Esophagus squamous epithelium (tissue), 5 donors: ENCODE measurements at places on chromosomes 11 and 22.

DNA sequence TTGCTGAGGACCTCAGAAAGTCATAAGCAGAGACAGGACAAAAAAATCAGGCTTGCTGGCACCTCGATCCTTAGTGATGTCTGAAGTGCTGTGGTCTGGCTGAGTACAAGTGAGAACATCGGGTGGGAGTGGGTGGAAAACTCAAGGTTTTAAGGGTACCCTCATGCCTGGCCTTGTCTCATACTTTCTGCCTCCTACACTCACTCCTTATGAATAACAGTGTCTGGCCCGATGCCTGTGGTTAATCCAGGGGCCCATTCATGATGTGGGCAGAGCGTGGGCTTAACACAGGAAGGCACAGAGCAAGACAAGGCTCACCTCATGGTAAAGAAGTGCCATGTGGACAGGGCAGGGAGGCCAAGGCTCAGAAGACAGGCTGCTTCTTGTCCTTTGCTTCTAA, 11.0 kb upstream of the UCP3 start:
- DNase-seq: no peak

DNA sequence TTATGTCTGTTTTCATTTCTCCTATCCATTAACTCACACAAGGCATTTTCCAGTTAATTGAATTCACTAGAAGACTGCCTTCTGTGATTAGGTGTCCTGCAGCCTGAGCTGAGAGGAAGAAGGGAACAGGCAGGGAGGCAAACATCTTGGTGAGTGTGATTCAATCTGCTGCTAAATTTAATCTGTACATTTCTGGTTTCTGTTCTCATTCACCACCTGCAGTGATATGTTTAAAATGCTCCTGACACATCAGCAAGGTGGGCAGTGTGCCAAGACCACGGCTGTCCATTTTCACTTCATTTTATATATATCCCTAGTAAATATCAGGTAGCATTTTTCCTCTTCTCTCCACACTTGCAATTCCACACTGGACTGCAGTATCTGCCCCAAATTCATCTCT, 416.5 kb downstream of the TMEM135 start:
- no peak for DNase-seq

GRCh38 chr11:103364687-103365086, 255.5 kb downstream of the DYNC2H1 start:
- DNase-seq: no peak

DNA sequence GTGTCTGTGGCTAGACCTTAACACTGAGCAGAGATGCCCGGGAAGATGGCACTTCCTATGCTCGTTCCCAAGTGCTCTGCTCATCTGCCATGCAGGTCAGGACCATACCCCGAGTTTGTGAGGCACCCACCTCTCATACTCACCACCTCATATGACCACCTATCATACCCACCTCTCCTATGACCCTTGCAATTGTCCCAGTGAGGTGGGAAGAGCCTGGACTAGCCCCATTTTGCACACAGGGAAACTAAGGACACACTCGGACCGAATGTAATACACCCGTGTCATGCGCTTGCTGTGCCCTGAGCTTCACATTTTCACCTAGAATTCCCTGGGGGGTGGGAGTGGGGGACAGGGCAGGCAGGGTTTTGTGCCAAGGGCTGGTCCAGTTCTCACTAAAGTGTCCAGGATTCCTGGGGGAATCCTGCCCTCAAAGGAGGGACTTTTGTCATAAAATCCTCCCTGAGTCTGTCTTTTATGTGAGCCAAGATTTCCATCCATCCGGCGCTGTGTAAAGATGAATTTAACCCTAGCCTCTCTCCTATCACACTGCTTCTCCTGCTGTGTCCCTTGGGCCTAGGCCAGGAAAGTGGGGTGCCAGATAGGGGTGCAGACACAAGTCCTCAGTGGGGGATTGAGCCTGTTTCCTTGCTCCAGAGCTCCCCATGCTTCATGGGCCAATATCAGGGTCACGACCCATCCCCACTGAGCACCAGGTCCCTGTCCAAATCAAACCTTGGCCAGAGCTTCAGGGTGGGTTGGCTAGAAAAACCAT, 20.0 kb downstream of the TPBGL start:
- DNase-seq: no peak

DNA sequence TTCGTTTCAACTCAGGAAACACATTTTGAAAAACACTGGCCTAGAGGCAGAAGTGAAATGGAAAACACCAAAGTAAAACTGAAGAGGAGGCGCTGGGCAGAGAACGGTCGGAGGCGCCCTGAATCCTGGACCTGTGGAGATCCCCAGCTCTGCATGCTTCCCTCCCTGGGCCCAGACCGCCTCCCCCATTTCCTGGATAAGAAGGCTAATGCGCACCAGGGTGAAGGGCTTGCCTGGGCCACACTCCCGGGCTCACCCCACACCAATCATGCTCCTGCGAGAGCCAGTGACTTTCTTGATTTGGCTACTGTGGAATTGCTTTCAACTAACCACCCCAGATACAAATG, 167.1 kb downstream of the CRYBB2 start:
- DNase-seq: no peak

GRCh38 chr11:112564228-112564955, 303.7 kb upstream of the PLET1 start:
- DNase-seq: no peak

- no peak for DNase-seq
Observed at GRCh38 chr11:975827-976226, 50.2 kb downstream of the AP2A2 start.

- no peak for DNase-seq
Observed at GRCh38 chr22:39955675-39956074, 4.5 kb upstream of the TMA7B start.

DNA sequence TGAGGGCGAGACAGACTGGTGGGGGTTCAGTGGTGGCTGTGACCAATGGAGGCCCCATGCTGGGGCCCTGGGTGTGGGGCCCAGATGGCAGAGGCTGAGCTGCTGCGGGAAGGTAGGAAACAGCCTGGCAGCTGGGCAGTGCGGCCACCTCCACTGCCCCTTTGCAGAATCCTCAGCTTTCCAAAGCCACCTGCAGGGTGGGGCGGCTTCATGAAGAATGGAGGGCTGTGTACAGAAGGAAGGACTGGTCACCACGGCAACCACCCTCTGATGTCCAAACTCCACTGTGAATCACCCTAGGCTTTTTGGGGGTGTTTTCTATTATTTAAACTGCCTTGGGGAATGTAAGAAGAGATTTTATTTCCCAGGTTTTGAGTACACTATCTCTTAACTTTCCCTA, 166.3 kb upstream of the NAV2 start:
- no peak for DNase-seq

DNA sequence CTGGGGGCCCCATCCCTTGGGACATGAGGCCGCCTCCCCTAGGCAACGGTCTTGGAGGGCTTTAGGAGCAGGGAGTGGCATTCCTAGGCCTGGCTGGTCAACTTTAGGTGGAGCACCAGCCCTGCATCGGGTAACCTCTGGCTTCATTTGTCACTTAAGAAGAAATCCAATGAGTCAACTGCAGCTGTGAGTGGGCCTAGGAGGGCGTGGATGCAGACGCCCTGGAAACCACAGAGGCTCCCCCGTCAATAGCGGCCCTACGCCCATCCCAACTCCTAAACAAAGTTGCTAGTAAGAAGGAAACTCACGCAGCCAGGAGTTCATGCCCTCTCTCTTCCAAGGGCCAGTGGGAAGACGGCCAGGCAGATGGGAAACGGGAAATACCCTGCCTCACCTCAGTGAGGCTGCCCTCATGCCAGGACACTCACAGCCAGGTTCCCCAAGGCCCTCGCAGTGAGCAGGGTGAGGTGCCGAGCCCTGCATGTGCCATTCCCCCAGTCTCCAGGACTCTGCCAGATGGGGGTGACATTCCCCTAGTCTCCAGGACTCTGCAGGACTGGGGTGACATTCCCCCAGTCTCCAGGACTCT, 20.8 kb downstream of the BID start:
- no peak for DNase-seq
